CD4-positive, alpha-beta memory T cell (primary cell): ENCODE measurements at places on chromosomes 1 and 21. TPM values are rescaled to one million over a fixed set of nuclear protein-coding genes. Genes with fewer than 3 reads are reported as not detected.
A peak's percentile ranks its signal among the peaks of the same experiment; 100 is the strongest.

Gene CRNN
- not detected for total RNA-seq

DNA sequence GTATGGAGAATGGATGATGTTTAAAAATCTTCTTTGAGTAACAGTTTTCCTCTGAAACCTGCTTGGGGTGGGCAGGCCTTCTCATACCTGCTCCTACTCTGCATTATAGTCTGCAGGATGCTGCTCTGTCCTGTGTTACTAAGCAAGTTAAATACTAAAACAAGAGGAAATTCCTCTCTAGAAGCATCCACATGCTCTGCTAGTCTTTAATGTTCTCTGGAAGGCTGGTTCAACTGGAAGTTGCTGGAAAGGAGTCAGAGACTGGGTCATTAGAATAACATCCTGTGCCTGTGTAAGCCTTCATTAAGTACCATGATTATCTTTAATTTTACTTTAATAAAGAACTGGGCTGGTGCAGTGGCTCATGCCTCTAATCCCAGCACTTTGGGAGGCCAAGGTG is 5.8 kb downstream of the SELP start:
- DNase-seq, result no peak

- no peak for DNase-seq
Observed at GRCh38 chr1:25684216-25684965, 67.8 kb downstream of the MAN1C1 start.

GRCh38 chr1:18279351-18280074 is 171.9 kb downstream of the IGSF21 start:
- no peak for DNase-seq

DNA sequence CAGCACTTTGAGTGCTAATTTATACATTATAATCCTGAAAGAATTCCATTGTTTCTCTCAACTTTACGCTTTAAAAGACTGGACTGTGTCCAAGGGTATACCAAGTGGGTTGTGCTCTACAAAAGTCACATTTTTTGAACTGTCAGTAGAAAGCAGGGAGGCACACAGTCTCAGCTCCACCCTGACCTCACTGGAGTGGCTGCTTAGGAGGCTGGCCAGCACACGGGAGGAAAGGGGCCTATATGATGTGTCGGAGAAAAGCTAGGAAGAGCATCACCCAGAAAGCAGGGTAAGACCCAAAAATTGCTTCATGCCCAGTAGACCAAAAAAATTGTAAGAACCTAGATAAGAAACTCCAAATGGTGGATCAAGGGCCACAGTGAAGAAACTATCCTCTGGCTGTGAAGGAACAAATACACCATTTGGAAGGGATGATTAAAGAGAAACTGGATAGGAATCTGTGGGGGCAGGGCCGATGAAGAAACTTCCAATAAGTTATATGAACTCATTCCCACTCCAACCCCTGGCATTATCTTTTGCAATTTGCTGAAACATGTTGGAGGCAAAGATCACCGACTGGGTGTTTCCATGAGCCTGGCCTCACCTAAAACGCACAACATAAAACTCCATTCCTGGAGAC is 1.9 kb downstream of the S100A10 start:
- no peak for DNase-seq

- DNase-seq, result no peak
Observed at GRCh38 chr1:177103005-177103852, 61.3 kb downstream of the ASTN1 start.

Gene KRTAP11-1
- total RNA-seq, result not detected

GRCh38 chr1:232101231-232101630 is 474.6 kb downstream of the DISC1 start:
- no peak for DNase-seq

- no peak for DNase-seq
Observed at GRCh38 chr1:41427916-41428737, 56.4 kb downstream of the EDN2 start.

DNA sequence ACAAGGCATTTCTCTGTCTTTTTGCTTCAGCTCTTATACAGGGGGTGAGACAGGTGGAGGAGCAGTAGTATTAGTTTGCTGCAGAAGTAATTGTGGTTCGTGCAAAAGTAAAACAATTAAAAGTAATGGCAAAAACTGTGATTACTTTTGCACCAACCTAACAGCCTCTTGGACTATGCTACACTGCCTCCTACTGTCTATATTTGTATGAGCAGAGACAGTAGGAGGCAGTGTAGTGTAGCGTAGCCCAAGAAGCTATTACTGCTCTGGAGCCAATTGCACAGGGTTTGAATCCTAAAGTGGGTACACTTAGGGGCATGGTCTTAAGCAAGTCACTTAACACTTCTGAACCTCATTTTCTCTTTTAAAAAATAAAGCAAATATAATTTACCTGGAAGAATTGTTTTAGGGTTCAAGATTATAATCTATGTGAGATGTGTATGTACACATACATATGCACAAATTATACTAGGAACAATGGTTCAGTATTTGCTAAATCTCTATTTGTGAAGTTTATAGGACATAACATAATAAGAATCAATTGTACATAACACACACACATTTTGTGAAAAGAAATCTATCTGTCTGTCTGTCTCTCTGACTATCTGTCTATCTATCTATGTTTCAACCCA is 103.8 kb downstream of the BRINP3 start:
- no peak for DNase-seq

Gene DMBX1
- total RNA-seq, result not detected

DNA sequence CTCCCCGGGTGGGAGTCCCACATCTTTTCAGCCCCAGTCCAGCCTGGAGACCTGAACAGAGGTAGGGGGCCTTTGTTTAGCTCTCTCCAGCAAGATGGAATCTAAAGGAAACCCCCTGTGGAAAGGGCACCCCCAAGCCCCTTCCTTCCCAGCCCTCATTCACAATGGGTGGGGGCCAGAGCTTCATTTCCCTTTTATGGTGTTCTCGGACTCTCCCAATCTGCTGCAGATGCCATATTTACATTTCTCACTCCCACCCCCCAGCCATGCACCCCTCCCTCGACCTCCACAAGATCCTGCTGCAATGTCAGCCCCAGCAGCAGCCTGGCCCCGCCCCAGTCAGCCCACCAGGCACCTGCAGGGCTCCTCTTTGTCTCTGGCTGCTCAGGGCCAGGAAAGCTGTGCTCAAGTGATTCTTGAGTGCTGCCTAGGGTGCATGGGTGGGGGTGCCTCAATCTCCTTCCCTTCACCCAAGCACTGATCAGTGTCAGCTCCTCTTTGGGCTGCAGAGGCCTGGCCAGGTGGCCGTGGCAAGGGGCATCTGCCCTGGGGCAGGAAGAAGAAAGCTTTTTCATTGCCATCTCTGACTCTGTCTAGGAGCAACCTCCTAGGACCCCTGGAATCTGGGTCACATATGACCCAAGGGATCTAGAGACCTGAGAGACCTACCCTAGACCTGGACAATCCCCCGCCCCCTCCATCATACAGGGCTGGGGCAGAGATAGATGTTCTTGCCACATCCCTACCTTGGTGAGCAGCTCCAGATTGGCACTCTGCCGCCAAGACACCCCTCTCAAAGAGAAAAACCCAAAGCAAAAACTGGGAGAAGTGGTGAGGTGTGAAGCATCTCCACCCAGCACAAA is 1.7 kb downstream of the KIF21B start:
- no peak for DNase-seq

DNA sequence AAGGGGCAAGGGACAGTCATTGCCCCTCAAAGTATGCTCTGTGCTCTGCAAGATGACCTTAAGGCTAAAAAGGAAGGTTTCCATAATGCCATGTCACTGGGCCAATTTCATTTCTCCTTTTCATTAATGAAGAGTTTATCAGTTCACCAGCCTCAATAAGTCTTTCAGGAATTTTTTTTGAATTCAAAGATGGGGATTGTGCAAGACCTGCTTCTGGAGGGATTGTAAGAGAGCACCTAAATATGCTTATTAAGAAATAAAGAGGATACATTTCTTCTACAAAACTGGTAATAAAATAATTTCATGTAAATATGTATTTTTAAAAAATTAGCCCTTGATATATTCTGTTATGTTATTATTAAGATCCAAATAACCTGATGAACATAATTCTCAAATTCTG is 86.8 kb upstream of the RGS4 start:
- DNase-seq, result no peak

DNA sequence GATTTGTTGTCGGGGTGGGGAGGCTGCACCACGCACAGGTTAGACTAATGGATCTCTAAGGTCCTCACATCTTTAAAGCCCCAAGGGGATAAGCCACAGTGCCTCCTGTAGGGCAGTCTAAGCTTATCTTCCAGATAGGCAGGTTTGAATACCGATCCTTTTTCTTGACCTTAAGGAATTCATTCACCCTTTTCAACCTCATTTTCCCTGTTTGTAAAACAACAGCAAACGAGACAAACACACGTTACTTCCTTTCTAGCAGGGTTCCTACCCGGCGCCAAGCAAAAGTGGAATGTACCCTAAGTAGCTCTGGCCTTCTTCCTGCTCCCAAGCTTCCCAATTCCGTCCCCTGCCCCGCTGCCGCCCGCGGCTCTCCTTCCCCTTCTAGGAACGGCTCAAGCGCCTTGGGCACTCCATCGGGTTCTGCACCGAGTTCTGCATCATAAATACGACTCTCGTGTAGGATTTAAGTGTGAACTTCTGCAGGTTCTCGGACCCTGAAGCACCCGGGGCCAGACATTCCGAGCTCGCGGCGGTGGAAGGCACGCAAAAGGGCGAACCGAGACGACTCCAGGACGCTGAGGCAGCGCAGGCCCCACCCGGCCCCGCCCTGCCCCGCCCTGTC is 548 bp upstream of the CDC20 start:
- peak; percentile 22 for DNase-seq

DNA sequence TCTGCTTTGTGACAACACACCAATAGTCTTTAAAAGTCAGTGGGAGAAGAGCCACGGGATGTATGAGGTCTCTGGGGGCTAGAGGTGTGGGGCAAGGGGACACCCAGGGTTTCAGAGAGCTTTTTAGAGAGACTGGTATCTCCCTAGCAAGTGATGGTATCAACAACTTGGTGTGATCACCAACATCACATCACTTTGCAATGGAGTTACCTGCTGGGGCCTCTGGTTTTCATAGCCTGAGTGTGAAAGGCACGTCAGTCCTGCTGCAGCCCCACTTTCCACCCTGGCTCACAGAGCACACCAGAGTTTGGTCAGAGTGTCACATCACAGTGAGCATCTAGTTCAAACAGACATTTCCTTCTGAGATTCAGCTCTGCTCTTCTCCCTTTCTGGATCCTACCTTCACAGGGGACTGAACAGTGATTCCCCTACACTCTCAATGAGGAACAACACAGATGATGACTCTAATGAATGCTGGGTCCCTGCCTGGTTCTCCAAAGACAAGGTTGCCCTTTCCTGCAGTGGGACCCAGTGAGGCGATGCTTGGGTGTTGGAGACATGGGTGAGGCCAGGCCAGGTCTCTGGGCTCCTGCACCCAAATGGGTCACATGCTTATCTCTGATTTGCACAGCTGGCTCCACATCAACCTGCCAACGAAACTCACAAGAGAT is 2.0 kb upstream of the MAN1C1 start:
- DNase-seq, result no peak

- no peak for DNase-seq
Observed at GRCh38 chr1:41870076-41870562, 48.6 kb downstream of the HIVEP3 start.

Gene LRRC39
- total RNA-seq, result 1.0 TPM

DNA sequence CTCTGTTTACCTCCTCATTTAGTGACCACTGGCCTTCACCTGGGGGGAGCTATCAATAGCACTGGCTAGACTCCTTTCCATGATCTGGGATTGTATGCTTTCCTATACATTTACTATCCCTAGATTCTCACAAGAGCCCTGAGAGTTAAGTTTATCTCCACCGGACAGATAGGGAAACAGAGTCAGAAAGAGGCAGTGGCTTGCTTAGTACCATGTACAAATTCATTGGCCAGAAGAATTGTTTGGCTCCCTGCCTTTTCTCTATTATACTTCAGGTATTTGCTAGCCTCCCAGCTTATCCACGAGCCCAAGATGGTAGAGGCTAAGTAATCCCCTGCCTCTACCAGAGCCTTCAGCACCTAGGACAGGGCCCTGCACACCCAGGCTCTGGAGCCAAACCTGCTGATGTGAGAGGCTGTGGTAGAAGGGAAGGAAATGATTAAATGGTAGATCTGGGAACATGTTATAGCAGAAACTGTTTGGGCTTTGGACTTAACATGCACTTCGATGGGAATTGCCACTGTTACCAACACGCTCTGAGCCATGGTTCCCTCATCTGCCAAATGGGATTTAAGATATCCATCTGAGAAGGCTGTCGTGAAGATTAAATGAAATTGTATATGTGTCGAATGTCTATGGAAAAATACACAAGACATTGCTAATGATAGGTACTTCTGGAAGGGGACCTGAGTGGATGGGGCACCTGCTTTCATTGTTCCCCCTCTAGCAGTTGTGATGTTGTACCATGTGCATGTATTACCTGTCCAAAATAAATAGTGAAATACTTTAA is 3.1 kb upstream of the BLACAT1 start:
- peak; percentile 25 for DNase-seq

Gene GBP3
- 54.1 TPM for total RNA-seq
